ENCODE measurements at places on chromosomes 5 and 9.

DNA sequence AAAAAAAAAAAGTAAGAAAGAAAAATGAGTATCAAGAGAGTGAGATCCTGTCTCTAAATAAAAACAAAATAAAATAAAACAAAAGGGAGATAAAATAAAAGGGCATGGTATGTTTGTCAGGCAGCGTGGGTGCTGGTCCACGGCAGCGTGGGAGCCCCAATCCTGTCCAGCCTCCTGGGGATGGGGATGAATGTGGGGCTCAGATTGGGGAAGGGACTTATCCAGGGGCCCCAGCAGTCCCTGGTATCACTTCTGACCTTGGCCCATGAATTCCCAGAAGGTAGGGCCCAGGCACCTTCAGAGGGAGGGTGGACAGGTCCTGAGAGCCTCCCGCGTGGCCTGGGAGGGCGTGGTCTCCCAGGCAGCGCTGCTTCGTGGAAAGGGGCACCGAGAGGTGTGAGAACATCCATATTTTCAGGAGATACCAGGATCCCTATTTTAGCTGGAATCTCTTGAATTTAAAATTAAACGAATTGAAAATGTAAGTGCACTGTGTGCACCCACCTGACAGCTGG lies 71.2 kb downstream of the ZNF354C start:
- no peak for DNase-seq

- DNase-seq = no peak
Observed at GRCh38 chr9:133702798-133703590, 35.2 kb downstream of the SARDH start.

DNA sequence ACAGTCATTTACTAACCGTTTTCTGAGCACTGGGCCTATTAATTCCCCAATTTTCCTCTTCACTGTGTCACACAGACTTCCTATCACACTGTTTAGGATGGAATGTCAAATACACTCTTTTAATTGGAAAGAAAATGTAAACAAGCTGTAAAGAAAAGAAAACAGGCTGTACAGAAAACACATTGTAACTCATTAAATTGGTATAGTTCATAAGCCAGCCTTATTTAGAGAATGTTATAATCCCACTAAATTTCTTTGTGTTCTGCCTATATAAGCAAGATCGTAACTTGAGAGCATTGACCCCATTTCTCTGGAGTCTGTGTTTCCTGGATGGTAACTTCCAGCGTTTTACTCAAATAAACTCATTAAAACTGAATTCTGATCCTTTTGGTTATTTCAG lies 46.5 kb downstream of the TARS1 start:
- DNase-seq = no peak

- DNase-seq = peak; percentile 52
Observed at GRCh38 chr5:386432-387341, 56.3 kb upstream of the EXOC3 start.

DNA sequence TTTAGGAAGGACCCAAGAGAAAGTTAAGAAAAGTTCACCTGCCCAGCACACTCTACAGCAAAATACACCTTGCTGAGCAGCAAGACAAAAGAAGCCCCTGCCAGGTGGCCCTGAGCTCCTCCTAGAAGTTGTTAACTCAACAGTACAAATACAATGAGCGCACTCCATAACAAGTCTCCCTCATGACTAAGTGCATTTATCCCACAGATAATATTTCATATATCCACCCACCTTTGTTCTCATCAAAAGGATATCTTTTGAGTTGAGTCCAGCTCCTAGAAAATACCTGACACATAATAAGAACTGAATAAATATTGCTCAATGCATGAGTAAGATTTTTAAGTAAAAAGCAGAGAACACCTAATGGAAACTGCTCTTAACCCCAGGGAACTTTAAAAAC lies 73.3 kb downstream of the ABCA1 start:
- no peak for DNase-seq

GRCh38 chr5:88502179-88503040 lies 233.8 kb upstream of the TMEM161B start:
- DNase-seq = peak; percentile 73

- DNase-seq = peak; percentile 60
Observed at GRCh38 chr5:178213003-178213461, 8.7 kb downstream of the HNRNPAB start.

GRCh38 chr9:132798817-132799790 lies 79.0 kb downstream of the AK8 start:
- DNase-seq = no peak

DNA sequence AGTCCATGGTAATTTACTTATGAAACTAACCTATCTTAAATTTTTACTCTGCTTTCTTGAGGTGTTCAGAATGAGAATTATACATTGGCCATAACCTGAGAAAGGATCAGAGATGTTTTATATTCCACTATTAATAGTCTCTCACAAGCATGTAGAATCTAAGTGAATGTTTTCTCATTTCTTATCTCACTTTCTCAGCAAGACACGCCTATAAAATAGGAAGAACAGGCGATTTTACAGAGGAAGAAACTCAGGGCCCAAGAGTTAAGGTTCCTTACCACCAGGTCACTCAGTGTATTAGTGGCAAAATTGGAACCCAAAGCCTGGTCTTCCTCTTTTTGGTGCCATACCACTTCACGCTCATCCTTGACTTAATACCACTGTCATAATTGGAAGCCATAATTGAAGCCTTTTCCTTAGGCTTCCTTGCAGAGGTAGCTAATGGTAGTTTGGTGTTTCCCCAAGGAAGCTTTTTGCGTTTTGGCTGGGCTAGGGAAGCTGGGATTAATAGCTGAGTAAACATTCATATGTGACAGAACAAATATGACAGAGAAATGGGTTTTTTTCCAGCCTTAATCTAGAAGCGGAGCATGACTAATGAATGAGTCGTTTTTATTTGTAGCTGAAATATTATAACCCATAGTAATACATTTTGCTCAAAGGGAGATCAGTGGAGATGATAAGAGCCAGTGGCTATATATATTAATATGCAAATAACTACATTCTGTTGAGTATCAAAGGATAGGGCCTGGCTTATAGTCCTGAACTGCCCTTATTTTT lies 16.9 kb downstream of the HMGXB3 start:
- no peak for DNase-seq

DNA sequence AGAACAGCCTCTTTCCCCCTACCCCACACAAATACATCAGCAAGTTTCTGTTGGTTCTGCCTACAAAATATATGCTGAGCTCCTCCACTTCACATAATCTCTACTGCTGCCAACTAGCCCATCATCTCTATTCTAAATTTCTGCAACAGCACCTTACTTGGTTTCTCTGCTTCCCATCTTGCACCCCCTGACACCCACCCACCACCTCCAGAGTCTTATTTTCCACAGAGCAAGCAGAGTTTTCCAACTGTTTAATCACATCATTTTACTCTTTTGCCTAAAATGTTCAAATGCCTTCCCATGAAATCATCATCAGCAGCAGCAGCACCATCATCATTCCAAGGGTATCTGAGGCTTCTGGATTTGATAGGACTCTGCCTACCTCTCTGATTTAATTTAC lies 295.7 kb downstream of the CTNND2 start:
- DNase-seq = no peak

DNA sequence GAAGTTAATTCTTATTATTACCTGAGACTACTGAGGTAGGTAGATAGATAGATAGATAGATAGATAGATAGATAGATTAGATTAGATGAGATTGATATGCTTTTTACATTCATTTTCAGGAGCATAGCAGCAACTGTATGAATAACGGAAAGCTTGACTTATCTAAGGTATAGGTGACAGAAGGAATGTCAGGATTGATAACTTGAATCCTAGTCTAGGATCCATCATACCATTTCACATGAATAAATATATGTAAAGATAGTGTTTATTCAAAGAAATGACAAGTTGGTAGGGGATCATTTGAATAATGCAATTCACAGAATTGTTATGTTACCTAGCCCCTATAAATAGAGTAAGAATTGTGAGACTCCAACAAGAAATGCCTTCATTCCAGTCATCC lies 1008.2 kb downstream of the CDH12 start:
- no peak for DNase-seq

GRCh38 chr5:179143446-179143845 lies 83.3 kb downstream of the ZNF354C start:
- DNase-seq = no peak

DNA sequence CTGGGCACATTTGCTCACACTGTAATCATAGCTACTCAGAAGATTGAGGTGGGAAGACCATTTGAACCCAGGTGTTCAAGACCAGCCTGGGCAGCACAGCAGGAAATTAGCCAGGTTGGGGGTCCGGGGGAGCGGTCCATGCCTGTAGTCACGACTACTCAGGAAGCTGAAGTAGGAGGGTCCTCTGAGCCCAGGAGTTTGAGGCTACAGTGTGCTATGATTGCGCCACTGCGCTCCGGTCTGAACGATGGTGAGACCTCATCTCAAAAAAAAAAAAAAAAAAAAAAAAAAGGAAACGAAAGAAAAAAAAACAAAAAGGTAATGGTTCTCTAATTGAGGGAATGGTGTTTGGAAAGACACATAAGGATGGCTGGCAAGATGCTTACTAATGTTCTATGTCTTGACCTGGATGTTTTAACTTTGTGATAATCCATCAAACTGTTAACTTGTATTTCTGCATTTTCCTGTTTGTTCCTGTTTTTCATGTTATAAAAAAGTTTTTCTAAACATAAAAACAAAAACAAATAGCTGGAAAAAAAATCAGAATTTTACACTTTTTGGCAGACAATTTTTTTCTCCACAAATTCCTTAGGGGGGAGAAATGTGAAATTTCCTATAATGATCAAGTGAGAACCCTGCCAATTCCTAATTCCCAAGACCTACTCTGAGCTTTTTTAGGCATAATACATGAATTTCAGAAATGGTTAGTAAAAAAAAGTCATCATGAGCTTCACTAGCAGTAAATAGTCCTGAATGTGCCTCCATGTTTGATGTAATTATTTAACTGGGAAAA lies 96.9 kb downstream of the DENND1A start:
- no peak for DNase-seq

DNA sequence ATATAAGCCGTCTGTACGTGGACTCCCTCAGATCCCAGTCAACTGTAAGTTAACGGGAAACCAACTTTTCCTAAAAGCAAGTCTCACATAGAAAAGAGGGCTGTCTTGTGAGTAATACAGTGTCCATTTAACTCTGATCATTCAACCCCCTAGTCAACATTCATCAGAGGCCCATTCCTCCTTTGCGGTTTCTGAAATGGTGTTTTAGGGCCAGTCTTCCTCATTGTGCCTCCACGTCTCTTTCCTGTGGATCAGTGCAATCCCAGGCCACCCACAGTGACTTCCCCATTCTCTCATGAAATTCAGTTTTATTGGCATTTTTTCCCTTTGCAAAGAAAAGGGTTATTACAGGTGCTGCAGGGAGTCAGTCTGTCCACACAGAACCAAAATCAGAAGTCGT lies 261.8 kb downstream of the NR3C1 start:
- no peak for DNase-seq

- no peak for DNase-seq
Observed at GRCh38 chr9:126320158-126320922, 6.3 kb upstream of the MVB12B start.

GRCh38 chr5:170551076-170551475 lies 47.3 kb downstream of the KCNIP1 start:
- no peak for DNase-seq

- DNase-seq = no peak
Observed at GRCh38 chr5:139223481-139223880, 25.3 kb upstream of the SIL1 start.

DNA sequence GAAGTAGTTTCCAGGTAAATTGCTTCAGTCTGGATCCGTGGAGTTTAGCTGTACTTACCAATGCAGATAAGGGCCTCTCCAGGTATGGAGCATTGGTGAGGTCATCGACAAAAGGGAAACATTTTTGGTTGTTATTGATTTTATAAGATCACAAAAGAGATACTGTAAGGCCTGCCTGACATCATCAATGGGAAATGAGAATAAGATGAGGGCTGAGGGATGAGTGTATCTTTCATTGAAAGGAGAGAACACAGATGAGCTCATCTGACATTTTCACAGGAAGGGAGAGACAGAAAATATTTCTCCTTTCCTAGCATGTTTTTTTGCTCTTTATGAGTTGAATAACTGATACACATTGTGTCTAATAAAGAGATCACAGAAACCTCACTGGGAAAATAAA lies 233.6 kb downstream of the SAXO1 start:
- no peak for DNase-seq

DNA sequence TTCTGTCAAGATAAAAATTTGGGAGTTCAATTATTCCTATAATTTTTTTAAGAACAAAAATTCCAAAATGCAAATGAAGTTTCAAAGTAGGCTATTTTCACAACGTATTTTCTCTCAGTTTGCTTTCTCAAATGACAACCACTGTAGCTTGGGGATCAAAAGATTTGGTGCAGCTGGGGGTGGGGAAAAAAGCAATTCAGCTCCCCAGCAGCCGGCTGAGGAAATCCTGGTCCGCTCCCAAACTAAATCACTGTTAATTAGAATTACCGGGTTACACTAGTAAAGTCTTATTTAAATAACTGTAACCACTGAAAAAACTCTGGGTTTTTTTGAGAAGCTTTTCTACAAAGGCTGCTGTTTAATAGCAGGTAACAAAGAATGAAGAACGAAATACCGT lies 5.7 kb downstream of the NR6A1 start:
- no peak for DNase-seq

DNA sequence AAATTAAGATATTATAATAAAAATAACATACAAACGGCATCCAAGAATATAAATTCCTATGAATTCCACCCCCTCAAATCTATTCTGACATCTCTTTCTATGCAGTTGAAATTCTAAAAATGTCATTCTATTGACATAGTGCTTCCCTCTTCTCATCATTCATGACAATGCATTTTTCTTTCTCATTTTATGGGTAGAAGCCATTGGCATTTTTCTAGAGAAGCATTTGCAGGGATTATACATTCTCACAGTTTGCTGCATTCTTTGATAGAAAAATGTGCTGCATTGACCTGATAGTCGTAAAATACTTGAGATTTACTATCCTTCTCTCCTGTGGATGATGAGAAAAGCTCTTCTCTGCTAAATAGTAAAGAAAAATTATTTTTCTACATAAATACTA lies 760.9 kb upstream of the ACO1 start:
- no peak for DNase-seq

DNA sequence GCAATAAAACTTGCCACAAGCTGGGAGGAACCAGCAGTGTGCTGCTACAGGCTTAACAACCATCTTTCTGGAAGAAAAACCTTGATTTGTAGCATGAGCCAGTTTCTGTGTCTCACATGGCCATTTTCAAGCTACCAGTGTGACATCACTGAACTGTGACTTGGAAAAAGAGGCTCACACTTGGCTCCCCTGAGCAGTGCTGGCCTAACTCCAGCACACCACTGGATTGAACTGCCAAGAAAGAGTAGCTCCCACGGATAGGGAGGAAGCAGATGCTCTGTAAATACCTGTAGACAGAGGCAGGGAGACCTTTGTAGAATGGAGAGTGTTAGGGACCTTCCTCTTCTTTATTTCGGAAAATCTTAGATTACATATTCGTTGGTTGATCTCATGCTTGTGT lies 197.9 kb downstream of the SH3GL2 start:
- no peak for DNase-seq
